Kidney (tissue), 22 donors: ENCODE measurements at places on chromosomes 12 and 14. TPM values are rescaled to one million over a fixed set of nuclear protein-coding genes. Genes with fewer than 3 reads are reported as not detected.
A peak's percentile ranks its signal among the peaks of the same experiment; 100 is the strongest.

DNA sequence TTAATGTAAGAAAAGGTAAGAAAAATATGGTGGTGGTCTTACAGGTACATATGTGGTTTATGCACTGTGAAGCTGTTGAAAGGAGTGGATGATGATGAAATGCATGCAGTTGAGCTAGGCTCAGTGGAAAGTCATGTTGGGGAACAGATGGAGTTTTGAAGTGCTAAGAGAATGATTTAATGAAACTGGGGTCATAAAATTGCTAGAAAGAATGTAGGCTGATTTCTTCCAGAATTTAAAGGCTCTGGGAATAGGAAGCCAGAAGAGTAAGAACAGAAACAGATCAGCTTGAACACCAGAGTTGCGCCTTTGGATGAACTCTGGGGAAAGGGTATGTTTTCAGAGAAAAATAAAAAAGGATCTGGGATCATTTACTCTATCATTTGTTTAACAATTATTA lies 146.5 kb downstream of the MON2 start:
- DNase-seq, result peak; percentile 68

GRCh38 chr14:69094481-69094880 lies 58.4 kb downstream of the DCAF5 start:
- DNase-seq, result no peak

GRCh38 chr14:38079886-38080285 lies 127.8 kb upstream of the SSTR1 start:
- no peak for DNase-seq

DNA sequence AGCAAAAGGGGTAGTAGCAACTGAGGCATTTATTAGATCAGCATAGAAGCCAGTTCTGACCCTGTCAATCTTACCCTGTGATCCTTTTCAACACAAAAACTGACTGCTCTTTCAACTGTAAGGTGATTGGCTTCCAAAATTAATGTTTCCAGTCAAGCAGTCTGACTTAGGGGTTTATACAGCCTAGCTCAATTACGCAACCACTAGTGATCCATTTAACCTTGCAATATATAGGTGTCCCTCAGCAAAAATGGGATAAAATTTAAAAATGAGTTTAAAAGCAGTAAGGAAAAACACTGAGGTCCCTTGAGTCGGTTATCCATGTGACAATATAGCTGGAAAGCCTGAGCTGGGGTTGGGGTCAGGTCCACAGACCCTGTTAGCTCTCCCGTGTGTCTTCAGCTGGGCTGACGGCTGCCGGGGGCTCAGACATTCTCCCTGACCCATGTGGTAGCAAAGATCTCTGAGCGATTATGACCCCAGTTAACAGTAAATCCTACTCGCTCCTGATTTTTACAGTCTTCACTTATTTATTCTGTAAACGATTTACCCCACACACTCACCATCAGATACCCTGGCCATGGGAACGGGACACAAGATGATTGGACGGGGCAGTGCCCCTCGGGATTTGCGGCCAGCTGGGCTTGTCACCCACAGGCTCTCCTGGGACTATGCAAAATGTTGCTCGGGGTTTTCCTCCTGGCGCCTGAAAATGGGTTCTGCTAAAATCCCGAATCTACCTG lies 16.6 kb downstream of the ADGRD1 start:
- DNase-seq, result no peak

DNA sequence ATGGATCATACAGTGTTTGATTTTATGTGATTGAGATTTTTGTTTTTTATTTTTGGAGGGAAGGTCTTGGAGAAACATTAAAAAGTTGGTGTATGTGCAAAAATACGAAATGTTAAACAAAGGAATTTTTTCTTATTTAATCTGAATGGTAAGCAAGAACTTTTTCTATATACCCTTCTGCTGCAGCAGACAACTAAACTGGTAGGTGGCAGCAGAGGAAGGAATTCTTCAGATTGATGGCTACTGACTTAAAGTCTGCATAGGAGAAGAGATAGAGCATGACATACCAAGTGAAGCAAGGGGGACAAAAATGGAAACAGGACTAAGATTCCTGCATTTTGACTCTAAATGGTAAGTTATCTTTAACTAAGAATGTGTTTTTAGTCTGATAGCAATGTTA lies 42.0 kb upstream of the A2ML1 start:
- no peak for DNase-seq

DNA sequence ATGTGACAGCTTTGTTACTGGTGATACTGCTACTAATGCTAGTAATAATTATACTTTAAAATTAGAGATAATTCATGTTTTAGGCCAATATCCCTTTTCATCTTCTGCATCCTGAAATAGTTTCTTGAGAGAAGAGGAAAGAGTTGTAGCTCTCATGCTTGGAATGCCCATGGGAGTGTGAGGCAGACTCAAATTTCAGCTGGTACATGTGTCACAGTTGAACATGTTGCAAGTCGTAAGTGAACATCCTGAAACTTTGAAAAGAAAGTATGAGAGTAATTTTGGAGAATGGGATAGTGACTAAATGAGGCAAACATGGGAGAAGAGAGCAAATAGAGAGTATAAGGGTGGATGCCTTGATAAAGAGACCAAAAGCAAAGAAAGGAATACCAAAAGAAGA lies 168.0 kb downstream of the TMTC3 start:
- DNase-seq, result no peak

C12orf50 gene
- 0.13 TPM for total RNA-seq

GPX2 gene
- 8.4 TPM for total RNA-seq

LALBA gene
- not detected for total RNA-seq

GRCh38 chr14:103730490-103731035 lies 15.0 kb downstream of the ZFYVE21 start:
- no peak for DNase-seq
